Right atrium auricular region (tissue), 2 donors: ENCODE measurements at places on chromosomes 13 and 19. TPM values are rescaled to one million over a fixed set of nuclear protein-coding genes. Genes with fewer than 3 reads are reported as not detected.

The FCER2 gene
- not detected for total RNA-seq

The RPL21 gene
- 424 TPM for total RNA-seq

The ELSPBP1 gene
- total RNA-seq, result not detected

The SLC6A16 gene
- 0.56 TPM for total RNA-seq

The RASGRP4 gene
- 1.1 TPM for total RNA-seq

The TICAM1 gene
- total RNA-seq, result 7.6 TPM
